Myocyte (in vitro differentiated cells): ENCODE measurements at places on chromosomes 1 and 21. TPM values are rescaled to one million over a fixed set of nuclear protein-coding genes. Genes with fewer than 3 reads are reported as not detected.

- DNase-seq: peak; percentile 95
Observed at GRCh38 chr1:6343506-6344405, 49.8 kb downstream of the ACOT7 start.

The TNFRSF4 gene
- not detected in 2 replicates for total RNA-seq

DNA sequence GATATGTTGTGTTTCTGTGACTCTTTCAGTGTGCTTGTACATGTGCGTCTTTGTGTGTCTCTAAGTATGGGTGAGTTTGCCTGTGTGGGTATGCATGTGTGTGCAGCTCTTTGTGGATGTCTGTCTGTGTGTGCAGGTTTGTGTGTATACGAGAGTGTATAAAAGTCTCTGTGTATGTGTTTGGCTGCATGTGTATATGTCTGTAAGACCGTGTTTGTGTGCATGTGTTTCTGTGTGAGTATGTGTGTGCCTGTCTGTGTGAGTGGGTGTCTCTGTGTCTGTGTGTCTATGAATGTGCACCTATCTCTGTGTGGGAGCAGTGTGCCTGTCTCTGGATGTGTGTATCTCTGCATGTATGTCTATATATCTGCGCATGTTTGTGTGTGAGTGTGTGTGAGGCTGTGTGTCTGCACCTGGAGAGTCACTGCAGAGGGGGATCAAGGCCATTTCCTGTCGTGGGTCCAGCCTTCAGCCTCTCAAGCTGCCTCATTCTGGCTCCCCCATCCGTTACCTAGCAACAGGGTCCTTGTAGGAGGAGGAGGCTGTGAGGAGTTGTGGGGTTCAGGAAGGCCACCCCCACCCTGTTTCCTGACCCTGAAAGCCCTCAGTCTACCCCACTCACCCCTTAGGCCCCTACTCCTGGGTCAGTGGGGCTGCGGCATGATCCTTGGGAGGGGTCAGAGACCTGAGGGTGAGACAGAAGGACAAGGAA is 10.4 kb downstream of the FGR start:
- DNase-seq: no peak

- DNase-seq: no peak
Observed at GRCh38 chr1:32496127-32496526, 31.3 kb downstream of the ZBTB8B start.

DNA sequence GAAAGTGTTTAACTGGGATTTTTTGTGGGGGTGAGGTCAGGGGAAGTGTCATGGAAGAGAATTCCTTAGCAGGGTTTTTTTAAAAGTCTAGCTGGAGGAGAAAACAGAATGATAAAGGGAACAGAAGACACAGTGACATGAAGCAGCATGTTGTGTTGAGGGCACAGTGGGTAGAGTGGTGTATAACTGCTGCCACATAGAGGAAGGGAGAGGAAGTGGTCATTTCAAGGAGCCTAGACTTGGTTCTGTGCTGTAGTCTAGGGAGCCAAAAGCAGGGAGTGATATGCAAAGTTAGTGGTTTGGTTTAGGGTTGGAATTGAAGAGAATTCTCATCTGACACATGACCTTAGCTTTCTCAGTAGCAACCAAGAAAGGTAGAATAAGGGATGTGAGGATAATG is 10.2 kb downstream of the EEIG2 start:
- DNase-seq: peak; percentile 24

GRCh38 chr1:111961016-111961415 is 28.5 kb downstream of the KCND3 start:
- no peak for DNase-seq

The C1orf94 gene
- not detected in 2 replicates for total RNA-seq

DNA sequence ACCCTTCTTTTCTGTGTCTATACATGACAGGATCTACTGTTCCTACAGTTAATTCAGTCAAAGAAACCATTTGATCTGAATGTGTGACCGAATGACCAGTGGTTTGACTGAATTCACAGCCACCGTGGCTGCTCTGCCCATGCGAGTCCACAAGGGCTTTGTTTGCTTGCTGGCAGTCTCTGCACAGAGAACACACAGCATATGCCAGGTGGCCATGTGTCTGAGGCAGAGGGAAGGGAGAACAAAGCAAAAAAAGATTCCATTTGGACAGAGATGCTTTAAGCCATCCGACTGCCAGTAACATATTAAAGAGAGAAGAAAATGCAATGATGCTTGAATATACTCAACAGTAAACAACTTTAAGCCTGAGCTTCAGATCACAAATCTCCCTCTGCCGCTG is 737.8 kb upstream of the CXADR start:
- DNase-seq: peak; percentile 33

DNA sequence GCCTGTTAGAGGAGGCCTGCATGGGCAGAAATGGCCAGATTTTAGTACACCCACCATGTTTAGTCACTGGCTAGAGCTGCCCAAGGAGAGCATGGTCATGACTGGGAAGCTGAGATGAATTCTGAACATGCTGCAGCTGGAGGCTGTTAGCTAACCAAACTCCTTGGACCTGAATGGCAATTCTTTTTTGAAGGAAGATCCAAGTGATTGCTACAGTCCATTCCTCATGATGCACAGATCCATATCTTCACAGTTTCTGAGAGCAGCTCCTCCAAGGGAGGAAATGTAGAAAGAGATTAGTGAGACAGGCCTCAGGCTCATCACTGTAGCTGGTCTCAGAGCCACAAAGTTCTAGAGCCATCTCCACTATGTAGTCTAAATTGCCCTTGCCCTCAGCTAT is 11.1 kb downstream of the ZFYVE9 start:
- DNase-seq: no peak

The BRINP2 gene
- total RNA-seq: 0.10 and 0.16 TPM in 2 replicates

The LINGO4 gene
- not detected in 2 replicates for total RNA-seq

GRCh38 chr1:244100276-244100675 is 49.2 kb downstream of the ZBTB18 start:
- no peak for DNase-seq

GRCh38 chr1:210332719-210333398 is 4.2 kb downstream of the HHAT start:
- DNase-seq: no peak

The SLC26A9 gene
- 0.16 TPM in 1 of 2 replicates, not detected in the other for total RNA-seq

GRCh38 chr1:44293761-44294315 is 61.2 kb downstream of the ERI3 start:
- no peak for DNase-seq

- DNase-seq: no peak
Observed at GRCh38 chr1:50877641-50878040, 82.4 kb downstream of the FAF1 start.

GRCh38 chr1:84755216-84755615 is 65.0 kb upstream of the SSX2IP start:
- no peak for DNase-seq

The SELE gene
- total RNA-seq: not detected in 2 replicates

DNA sequence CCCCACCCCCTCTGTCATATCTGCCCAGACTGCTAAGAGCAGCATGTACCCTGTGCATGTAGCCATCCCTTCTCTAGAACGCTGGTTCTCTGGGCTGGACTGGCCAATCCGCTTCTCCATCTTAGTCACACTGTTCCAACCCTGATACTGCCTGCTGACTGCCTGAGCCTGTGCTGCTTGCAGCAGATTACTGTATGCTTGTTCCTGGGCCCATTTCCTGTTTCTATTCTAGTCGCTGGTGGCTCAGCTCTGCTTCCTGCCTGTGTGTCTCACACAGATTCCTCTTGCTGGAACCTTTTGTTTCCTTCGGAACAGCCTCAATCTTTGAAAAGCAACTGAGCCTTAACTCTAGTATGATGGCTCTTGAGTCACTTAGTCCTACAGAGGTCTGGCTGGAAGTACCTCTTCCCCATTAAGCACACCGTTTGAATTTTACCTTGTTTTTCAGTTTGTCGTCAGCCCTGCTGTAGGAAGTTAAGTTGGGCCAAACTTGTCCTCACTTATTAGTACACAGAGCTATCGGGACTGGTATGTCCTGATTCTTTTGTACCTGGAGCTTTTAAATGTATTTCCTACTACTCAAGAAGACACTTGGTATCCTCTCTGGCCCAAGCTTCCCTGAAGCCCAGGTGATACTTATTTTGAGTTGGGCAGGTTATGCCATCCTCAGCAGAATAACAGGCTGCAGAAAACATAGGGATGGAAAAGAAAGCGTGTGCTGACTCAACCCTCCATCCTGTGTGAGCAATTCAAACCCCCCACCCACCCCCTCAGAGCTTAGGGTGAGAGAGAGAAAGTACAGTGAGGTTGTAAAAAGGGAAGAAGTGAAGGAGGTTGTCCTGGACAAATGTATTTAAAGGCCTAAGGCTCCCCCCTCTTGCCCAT is 43.4 kb upstream of the PIGV start:
- DNase-seq: no peak

GRCh38 chr1:97802011-97802410 is 118.8 kb downstream of the DPYD start:
- DNase-seq: no peak

The CR1L gene
- not detected in 2 replicates for total RNA-seq

- no peak for DNase-seq
Observed at GRCh38 chr1:48093147-48093546, 96.0 kb upstream of the TRABD2B start.

- no peak for DNase-seq
Observed at GRCh38 chr1:30683699-30684098, 39.7 kb downstream of the MATN1 start.
